ENCODE measurements at places on chromosomes 12 and 14.

GRCh38 chr12:110775997-110776396, 33.3 kb upstream of the PPP1CC start:
- DNase-seq, result peak; percentile 31

DNA sequence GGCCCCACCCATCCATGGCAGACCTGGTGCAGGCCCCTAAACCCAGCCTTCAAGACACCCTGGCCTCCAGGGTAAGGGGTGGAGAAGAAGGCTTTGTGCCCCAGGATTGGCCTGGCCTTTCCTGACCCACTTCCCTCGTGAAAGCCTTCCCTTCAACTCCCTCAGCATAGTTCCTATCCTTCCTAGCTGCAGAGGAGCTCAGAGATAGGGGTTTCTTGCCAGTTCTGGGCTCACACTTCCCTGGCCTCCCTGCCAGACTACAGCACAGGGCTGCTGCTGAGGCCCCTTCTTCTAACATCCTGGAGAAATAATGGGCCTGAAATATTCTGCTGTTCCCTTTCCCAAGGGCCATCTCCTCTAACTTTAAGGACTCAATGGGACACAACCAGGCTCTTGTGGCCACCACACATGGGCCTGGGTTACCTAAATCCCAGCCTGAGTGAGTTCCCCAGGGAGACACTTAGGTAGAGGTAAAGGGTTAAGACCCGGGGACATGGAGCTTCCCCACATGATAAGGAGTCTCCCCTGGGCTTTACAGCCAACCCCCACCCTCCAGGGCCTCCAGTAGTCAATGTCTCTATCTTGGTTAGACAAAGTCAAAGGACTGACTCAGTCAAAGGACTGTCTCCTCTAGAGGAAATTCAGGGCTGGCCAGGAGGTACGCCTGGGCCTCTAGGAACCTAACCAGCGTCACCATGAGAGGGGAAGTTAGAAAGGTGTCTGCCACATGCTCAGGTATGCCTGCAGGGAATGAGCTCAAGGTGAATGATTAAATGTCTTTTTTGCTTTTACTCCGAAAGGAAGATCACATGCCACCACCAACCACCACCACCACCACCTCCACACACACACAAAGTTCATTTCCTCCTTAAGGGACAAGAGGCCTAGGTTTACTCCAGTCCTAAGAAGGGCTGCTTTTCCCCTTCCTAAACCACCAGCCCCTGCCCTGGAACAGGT, 7.1 kb downstream of the ZFP36L1 start:
- DNase-seq, result peak; percentile 57

- no peak for DNase-seq
These were observed 185.1 kb downstream of the ETNK1 start for GRCh38 chr12:22810036-22810435.

DNA sequence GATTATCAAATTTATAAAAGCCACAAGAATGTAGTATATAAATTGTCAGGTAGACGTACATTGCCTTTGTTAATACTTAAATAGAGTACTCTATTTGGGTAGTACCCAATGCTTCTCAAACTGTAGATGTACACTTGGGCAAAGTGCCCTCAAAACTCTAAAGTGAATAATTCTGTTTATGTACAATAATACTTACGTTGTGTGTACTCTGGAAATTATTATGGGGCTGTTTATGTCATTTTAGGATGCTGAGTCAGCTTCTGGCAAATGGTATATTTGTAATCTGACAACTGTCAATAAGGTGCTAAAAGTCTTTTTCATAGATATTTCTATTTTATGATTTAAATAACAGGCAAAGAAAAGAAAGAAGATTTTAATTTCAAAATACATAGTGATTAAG, 102.4 kb downstream of the CCDC91 start:
- no peak for DNase-seq

DNA sequence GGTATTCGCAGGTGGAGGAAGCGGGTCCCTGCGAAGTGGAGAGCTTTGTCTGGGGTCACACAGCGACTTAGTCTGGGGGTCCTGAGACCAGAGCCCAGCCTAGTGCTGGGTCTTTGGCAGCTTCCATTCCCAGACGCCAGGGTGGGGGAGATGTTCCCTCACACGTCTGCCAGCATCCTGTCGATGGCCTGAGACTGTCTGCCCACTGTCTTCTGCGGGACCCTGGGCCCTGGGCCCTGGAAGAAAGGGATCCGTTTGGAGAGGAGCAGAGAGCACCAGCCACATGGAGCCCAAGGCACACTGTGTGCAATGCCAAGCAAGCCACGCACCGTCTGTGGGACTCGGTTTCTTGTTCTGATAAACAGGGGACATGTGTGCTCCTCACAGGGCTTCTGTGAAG, 197.2 kb downstream of the KIF26A start:
- DNase-seq, result no peak

DNA sequence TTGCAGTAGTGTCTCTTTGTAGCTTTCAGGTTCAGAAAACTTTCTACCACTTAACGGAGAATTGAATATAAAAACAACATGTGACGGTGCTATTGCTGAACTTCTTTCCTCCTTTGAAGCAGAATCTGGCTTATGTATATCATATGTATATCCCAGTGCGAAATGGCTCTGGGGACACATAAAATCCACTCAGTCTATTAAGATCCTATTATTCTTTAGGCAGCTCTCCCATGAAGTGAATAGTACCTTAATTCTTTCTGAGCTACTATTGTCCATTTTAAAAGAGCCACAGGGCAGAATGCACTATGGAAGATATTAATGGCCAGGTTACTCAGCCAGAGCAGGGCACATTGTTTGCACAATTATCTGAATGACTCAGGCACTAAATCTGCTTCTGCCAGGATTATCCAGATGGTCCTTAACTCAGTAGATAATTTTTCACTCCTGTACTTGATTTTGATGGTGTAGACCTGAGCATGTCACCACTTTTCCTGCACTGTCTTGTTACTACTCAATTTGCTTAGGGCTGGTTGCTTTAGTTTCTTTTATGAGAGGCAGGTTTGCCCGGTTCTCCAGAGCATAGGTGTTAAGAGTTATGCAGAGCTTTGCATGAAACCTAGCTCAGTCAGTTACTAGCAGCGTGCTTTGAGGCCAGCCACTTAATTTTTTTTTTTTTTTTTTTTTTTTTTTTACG, 5.5 kb downstream of the CNTN1 start:
- no peak for DNase-seq

GRCh38 chr12:70247653-70248199, 4.5 kb downstream of the CNOT2 start:
- DNase-seq, result no peak

GRCh38 chr12:27221625-27222387, 22.3 kb upstream of the STK38L start:
- no peak for DNase-seq

DNA sequence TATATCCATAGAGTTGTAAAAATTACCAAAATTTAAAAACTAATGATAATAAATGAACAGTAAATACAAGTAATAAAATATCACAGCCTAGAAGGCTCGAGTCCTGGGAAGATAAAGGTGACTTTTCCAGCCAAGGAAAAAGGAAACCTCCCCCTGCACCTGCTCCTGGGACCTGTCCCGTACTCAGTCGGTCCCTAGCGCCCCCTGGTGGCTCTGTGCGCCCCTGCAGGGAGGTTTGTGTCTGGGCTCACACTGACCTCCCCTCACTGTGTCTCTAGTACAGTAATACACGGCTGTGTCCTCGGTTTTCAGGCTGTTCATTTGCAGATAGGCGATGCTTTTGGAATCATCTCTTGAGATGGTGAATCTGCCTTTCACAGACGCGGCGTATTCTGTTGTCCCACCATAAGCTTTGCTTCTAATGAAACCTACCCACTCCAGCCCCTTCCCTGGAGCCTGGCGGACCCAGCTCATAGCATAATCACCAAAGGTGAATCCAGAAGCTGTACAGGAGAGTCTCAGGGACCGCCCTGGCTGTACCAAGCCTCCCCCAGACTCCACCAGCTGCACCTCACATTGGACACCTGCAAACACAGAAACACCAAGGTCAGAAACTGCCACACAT, 1030.4 kb downstream of the TMEM121 start:
- DNase-seq, result peak; percentile 88

DNA sequence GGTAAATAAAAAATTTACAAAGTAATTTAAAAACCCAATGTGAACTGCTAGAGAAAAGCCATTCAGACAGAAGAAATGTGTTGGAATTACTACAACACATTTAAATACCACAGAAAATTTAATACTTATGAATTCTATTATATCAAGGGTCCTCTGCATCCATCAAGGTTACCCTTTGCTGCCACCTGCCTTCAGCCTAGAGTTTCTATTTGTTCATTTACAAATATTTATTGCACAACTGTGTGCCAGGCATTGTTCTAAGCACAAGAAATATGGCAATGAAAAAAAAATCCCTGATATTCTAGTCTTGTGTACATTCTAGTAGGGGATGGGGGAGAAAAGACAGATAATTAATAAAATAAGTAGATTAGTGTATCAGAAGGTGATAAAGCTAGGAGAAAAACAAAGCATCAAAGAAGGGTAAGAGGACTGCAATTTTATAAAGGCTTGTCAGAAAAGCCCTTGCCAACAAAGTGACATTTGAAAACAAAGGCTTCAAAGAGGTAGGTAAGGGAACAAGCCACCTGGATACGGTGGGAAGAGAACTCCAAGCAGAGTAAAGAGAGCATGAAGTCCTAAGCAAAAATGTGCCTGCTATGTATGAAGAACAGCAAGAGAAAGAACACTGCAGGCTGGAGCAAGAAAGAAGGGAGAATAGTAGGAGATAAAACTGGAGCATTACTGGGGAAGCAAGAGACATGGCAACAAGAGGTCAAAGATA, 59.1 kb upstream of the SLC6A13 start:
- DNase-seq, result peak; percentile 27

- peak; percentile 54 for DNase-seq
These were observed 383.4 kb downstream of the VRK1 start for GRCh38 chr14:97180304-97181200.

- no peak for DNase-seq
These were observed 276.5 kb downstream of the TMEM132C start for GRCh38 chr12:128543460-128543859.

DNA sequence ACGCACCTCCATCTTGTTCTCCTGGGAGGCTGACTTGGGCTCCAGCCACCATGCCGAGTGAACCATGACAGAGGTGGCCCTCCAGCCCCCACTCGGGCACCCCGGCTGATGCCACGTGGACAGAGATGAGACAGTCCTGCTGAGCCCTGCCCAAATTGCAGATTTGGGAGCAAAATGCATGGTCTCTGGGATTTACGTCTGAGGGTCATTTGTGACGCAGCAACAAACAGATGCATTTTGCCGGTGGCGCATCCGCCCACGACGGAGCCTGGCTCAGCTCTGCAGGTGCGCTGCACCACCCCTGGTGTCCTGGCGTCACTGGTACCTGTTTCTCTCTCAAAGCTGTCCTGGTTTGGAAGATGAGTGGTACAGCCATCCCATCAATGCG, 31.1 kb upstream of the INF2 start:
- DNase-seq, result no peak

DNA sequence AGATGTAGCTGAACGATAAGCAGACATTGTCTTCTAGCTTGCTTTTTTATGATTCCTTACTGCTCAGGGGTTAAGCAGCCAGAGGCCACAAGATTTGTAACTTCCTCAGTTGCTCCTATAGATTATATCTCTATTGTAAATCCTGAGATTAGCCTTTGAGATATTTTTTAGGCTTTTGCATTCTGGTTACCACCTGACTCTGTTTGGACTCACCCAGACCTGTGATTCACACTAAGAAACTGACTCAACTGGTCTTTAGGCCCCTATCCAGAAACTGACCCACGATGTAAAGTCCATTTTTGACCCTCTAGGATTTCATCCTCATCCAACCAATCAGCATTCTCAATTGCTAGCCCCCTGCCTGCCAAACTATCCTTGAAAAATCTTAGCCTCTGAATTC, 194.4 kb downstream of the RASSF9 start:
- DNase-seq, result no peak

- no peak for DNase-seq
These were observed 82.3 kb upstream of the PTGDR start for GRCh38 chr14:52185178-52185577.

DNA sequence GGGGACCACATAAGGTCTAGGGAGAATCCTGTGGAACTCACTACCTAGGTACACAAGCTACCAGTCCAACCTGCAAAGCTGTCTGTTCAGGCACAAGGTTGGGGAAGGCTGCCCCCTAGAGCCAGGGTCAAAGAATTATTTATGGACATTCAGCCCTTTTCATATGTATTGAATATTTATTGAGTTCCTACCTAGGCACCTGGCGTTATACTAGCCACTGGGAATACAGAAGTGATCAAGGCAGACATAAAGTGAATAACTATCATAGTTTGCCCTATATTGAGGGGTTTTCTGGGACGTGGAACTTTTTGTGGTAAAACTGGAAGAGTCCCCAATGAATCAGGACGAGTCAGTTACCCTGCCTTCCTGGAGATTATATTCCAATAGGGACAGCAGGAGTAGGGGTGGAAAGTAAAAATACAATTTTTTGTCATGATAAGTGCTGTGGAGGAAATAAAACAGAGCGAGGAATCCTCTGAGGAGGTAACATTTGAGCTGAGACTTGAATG, 5.8 kb upstream of the SLC48A1 start:
- DNase-seq, result peak; percentile 89

GRCh38 chr14:33564774-33565630, 385.9 kb downstream of the EGLN3 start:
- DNase-seq, result no peak

Measured in activated naive CD4-positive, alpha-beta T cell treated with anti-CD3 and anti-CD28 coated beads for 36 hours (primary cell).